ENCODE measurements at places on chromosomes 2 and 18.

DNA sequence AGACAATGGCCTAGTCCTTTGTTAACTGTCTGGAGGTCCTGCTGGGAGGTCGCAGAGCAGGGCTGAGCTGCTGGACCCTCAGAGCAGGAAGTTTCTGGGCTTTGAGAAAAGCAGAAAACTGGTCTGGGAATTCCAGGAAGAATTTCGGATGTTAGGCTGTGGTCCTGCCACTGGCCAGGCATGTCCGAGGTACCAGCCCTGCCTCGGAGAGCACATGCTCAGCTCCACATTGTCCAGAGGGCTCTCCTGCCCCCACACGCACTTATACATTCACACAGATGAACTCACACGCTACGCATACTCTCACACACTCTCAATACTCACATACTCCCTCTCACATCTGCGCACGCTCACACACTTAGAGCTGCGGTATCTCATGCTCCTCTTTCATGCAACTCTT is 146.1 kb downstream of the NCK2 start:
- DNase-seq, result no peak

DNA sequence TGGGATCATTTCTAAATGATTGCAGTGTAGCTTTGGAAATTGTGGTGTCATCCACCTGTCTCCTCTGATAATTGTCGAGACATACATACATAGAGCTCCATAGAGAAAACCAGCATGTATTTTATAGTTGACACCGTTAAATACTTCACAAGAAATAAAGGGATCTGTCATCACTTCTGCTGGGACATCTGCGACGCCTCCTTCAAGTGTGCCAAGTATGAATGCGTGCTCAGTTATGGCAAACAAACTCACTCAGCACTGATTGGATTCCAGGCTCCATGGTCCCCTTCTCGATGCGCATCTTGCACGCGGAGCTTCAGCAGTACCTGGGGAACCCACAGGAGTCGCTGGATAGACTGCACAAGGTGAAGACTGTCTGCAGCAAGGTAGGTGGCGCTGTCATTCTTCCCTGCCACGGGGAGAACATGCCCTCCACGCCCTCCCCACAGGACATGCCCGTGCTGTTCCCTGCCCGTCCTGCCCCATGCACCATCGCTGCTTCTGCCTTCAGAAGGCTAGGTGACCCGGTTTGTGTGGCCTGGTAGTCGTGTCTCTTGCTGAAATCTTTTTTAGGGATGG is 64.1 kb downstream of the TRAPPC12 start:
- DNase-seq, result no peak

DNA sequence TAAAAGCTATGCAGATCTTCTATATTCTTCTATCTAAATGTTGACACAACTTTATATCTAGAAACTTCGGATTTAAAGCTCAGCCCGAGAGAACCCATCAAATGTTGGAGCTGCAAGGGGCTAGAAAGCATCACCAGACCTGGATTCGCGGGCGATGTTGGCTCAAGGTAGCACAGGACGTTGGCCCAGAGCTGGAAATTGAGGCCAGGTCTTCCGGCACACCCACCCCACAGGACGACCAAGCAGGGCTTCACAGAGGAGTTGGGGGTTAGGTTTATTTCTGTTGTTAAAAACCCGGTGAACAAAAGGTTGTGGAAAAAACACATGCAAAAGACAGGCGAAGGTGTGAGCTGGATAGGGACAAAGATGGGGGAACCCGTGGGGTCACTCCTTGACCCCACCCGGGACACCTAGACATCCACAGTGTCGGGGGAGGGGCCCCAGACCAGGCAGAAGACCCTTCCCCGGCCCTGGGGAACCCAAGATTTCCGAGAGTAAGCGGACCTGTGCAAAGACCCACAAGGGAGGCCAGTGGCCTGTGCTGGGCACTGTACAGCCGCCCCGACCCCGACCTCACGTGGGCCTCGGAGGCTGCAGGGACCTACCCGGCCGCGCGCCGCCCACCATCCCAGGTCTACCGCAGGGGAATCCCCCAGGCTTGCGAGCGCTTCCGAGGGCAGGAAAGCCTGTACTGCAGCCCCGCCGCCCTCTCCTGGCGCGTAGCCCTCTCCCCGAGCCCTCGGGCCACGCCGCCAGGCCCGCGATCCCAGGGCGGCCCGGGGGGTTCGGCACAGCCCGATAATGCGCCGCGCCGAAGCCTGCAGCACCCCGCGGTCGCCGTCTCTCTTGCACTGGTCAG is 1.8 kb upstream of the AGBL5 start:
- no peak for DNase-seq

GRCh38 chr2:104976603-104977120 is 61.2 kb upstream of the MRPS9 start:
- no peak for DNase-seq

GRCh38 chr2:241363426-241363825 is 7.3 kb downstream of the FARP2 start:
- no peak for DNase-seq

DNA sequence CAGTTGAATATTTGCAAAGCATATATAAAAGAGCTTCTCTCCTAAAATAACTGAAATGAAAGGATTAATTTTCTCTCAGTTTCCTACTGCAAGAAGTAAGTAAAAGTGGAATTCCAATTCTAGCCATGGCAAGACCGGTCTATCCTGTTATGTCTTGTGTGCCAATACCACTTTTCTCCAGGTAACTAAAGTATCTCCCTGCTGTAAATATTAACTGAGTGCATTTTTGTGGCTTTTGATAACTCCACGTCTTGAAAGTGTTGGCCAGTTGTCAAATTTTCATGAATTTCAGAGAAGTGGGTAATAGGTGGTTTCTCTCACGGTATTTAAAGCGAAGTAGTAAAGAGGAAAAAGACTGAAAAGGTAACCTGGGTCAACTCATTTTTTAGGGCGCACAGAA is 225.9 kb downstream of the NEDD4L start:
- no peak for DNase-seq

DNA sequence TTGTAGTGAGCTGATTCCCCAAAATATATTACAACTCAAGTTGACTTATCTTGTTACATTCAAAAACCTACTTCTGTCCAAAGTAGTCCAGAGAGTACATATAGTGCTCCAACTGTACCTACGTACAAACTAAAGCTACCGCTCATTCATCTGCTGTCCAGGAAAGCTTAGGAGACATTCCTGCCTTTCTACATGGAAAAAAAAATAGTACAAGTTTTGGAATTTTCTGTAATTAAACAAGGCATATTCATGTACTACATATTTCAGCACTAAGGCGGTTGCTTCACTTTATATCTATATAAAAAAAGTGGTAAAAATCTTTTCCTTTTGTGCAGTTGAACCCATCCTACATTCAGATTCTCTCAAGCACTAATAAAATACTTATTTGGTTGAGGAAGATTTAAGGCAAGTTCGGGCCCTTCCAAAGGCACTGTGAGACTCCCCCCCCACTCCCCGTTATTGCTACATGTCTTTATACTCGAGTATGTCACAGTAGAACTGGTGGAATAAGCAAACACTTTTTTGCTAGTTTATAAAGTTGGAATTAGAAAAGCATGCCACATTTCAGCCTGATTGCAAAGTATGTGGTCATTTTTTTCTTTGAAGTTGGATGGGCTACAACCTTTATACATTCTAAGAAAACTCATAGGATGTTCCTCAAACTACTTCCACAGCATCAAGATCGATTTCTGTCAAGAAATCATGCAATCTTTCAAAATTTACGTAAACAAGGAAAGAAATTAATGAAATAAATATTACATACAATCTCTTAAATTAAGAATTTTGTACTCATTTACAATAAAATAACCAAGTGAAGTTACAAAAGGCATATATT is 3.7 kb downstream of the ZFP36L2 start:
- DNase-seq, result peak; percentile 45

GRCh38 chr2:30653847-30654246 is 153.4 kb downstream of the CAPN13 start:
- DNase-seq, result peak; percentile 29

- DNase-seq, result no peak
These were observed 38.9 kb upstream of the B3GNT2 start for GRCh38 chr2:62156861-62157496.

- DNase-seq, result no peak
These were observed 218.4 kb upstream of the REV1 start for GRCh38 chr2:99708231-99708630.

GRCh38 chr2:60413069-60413813 is 140.2 kb downstream of the BCL11A start:
- no peak for DNase-seq

DNA sequence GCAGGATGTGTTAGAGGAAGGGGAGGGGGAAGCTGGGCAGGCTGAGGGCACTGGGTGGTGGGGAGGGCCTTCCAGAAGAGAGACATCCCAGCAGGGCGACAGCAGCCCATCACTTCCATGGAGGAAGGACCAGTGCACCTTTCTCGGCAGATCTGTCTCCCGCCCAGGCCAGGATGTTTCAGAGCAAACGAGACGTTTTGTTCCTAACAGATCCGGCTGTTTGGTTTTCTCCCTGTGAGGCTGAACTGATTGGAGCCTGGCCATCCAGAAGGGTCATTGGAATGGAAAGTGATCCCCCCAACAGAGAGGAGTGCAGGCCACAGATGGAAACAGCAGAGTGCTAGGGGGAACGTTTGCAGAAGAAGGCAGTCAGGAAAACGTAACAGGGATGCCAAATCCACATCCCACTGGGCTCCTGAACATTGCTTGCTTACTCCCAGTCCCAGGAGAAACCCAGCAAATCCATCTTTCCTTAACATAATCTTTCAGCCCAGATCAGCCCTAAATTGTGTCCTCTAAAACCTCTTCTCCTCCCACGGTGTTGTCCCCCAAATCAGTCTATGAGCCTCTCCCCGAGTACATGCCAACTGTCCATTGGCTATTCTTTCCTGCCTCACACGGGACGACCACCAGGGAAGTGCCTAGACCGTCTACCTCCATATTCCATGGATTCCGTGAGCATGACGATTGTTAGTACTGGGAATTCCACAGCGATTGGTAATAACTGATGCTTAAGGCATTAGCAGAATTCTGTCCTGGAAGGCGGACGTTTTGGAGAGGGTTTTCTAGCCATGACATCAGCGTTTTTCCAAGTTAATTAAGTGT is 126.8 kb downstream of the SEPTIN10 start:
- DNase-seq, result peak; percentile 47

DNA sequence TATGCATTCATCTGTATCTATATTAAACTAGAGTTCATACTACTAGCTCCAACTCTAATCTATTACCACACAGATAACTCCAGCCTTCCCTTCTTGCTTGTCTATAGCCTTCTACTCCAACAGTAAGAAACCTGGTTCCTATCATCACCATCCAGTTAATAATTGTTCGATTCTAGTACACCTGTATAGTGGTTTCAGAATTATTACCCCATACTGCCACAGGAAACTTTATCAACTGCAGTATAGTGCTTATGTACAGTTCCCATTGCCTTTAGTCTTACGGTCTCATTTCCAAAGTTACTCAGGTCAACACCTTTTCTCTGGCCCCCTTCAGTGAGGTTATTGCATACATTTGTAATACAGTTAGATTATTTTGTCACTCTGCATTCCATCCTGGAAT is 14.5 kb downstream of the METTL8 start:
- no peak for DNase-seq

GRCh38 chr2:67416136-67416535 is 19.0 kb downstream of the ETAA1 start:
- peak; percentile 20 for DNase-seq

DNA sequence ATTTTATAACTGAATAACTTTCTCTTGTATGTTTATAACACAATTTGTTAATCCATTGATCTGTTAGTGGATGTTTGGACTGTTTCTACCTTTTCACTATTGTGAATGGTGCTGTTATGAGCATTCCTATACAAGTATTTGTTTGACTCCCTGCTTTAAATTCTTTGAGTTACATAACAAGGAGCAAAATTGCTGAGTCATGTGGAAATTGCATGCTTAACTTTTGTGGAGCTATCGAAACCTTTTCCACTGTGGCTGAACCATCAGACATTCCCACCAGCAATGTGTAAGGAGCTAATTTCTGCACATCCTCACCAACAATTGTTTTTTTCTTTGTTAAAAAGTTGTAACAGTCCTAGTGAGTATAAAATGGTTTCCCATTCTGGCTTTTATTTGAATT is 415.5 kb downstream of the CBLN2 start:
- peak; percentile 1 for DNase-seq

- DNase-seq, result peak; percentile 31
These were observed 125.4 kb downstream of the MGAT5 start for GRCh38 chr2:134379293-134379692.

GRCh38 chr2:46684661-46685060 is 205.3 kb downstream of the TMEM247 start:
- no peak for DNase-seq

DNA sequence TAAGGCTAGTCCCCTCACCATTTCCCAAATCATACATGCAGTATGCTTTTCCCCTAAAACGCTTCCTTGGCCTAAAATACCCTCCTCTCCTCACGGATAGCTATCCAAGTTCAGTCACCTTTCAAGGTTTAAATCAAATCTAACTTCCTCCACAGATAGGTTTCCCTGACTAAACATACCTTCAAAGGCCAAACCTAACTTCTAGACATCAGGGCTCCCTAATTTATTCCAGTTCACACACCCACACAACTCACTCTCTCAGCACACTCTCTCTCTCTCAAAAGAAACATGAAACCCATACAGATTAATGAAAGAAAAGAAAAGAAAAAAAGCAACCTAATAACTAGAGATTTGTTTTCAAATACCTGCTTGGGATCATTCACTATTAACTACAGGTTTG is 14.5 kb downstream of the CCDC88A start:
- no peak for DNase-seq

- peak; percentile 82 for DNase-seq
These were observed 91.5 kb upstream of the TMEFF2 start for GRCh38 chr2:192286093-192286701.

DNA sequence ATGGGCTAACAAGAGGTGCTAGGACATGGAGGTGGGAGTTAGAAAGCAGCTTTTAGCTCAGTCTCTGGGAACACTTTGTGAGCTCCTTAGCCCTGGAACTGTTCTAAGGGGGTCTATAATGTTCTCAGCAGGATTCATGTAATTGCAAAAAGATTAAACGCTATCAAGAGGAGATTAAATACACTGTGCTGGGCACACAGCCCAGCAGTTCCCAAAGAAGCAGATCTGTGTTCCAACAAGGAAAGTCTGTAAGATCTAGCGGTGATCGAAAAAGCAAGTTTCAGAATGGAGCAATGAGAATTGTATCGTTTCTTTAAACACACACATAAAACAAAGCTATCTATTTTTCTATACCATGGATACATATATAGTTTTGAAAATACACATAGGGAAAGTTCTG is 2.4 kb upstream of the ARID5A start:
- no peak for DNase-seq

- DNase-seq, result no peak
These were observed 1.1 kb downstream of the ROCK2 start for GRCh38 chr2:11343368-11343649.

- DNase-seq, result peak; percentile 26
These were observed 210.0 kb upstream of the ZNF521 start for GRCh38 chr18:25561918-25562317.

- DNase-seq, result peak; percentile 23
These were observed 107.2 kb upstream of the SMAD2 start for GRCh38 chr18:48037481-48038271.

DNA sequence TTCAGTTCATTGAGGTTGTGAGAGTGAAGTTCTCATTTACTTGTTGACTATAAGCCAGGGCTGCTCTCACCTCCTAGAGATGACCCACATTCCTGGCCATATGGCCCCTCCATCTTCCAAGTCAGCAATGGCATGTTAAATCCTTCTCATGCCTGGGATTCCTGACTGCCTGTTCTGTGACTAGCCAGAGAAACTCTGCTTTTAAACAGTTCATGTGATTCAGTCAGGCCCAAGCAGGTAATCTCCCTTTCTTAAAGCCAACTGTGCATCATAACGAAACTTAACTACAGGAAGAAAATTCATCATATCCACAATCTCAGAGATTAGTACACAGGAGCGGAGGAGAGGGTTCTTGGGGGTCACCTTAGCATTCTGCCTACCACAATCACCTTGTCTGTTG is 11.5 kb downstream of the DPP4 start:
- DNase-seq, result no peak

Measured in fibroblast of pulmonary artery (primary cell).